ENCODE measurements at places on chromosomes 6 and 20. TPM values are rescaled to one million over a fixed set of nuclear protein-coding genes. Genes with fewer than 3 reads are reported as not detected.
A peak's percentile ranks its signal among the peaks of the same experiment; 100 is the strongest.

The GABRR1 gene
- 0.10 TPM for total RNA-seq

DNA sequence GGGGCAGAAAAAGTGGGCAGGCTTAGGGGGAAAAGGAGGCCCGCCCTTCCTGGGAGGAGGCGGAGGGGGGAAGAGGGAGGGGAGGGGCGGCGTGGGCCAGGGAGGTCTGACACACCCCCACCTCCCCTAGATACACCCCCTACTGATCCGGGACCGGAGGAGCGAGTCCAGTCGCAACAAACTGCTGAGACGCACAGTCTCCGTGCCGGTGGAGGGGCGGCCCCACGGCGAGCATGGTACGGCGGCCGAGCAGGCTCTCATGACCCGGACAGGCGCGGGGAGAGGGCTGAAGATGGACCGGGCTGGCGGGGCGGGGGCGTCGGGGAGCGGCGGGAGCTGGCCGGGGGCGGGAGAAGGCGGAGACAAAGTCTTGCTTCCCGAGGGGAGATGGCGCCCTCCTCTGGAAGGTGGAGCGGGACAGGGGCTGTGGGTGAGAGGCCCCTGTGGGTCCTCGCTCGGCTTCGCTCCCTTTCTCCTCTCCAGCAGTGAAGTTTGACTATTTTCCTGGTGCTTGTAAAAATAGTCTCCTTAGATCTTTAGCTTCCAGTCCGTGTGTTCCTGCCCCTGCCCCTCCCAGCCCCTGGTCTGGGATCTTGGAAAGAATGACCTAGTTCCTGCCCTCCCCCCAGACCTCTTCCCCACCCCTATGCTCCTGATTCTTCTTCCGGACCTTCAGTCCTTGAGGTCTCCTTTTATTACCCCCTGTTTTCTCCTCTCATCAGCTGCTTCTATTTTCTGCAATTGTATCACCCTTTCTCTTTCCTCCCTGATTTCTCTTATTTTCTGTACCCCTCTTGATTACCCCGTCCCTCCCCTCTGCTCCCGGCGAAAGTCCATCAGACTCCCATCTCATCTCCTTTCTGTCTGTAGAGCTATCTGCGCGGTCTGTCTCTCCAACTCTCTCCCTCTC, 6.1 kb downstream of the SYNGAP1 start:
- peak; percentile 98 for DNase-seq

GRCh38 chr6:63543001-63543400, 29.3 kb upstream of the LOC128125822 start:
- DNase-seq, result no peak

DNA sequence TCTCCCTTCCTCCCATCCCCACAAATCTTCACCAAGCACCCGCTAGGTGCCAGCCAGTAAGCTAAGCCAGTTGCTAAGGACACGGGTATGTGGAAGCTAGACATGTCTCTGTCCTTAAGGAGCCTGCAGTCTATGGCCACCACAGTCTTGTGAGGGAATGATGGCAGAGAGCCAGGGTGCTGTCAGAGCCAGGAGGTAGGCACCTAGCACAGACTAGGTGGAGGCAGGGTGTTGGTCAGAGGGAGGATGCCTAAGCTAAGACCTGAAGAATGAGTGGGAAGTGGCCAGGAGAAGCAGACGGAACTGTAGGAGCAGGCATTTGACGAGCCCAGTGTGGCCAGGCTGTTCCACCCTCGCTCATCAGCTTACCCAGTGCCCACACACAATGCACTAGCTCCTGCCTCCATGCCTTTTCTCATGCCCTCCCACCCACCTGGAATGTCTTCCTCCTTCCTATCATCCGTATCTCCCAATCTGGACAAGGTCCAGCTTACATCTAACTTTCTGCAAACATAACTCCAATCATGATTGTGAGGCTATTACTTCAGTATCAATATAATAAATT, 125.6 kb downstream of the FOXC1 start:
- no peak for DNase-seq

DNA sequence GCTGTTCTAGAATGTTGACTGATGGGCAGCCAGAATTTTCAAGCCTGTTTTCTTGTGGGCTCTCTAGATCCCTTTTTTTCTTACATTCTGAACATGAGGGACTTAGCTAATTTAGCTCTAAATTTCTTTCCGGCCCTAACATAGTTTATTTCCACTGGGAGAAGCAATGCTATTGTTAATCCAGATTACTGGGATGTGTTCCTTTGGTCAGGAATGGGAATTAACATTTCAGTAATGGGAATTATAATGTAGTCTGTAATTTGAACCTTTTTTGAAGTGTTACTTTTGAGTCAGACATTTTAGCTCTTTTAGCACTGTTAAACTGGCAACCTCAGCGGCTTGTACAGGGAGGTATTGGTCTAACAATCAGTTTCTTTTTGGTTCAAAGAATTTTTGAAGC, 7.5 kb downstream of the ZFAND3 start:
- DNase-seq, result no peak

GRCh38 chr6:121857551-121857950, 422.1 kb downstream of the GJA1 start:
- no peak for DNase-seq

DNA sequence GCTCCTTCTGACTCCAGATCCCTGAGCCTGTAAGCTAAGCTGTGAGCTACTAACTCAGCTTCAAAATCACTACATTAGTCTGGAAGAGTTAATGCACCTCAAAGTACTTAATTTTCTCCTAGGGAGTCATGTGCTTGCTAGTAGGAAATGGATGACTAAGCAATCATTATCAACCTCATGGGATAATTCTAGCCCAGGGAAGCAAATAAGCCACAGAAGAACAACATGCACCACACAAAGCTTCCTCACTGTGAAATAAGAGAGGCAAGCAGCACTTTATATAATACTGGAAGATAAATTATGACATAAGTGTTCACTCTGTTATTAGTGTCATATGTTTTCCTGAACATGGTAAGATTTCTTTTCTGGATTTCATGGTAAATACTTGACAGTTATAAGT, 57.9 kb upstream of the RCAN2 start:
- no peak for DNase-seq

DNA sequence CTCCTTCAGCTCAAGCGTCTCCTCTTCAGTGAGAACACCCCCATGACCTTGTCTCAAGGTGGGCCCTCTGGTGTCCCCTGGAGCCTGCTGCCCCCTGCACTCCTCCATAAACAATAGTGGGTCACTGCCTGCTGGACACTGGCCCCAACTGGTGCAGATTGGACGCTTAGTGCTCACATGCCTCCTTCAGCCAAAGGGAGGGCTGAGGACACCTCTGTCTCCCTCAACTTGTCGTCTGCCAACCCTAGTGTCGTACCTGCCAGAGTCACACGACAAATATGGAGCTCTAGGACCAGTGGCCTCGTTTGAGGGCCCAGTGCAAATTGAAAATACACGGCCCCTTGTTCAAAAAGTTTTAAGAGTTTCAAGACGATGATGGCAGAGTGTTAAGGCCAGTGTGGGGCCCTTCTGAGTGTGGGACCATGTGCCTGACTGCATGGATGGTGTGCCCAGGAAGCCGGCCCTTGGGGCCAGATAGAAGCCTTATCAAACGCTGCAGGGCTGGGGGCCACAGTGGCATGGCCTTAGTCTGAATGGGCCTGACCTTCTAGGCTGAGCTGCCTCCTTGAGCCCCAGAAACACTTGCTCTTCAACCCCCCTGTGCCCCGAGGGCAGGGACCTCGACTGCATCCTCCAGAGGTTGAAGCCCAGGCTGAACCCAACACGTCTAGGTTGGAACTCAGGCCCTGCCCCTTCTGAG, 20.1 kb downstream of the APCDD1L start:
- no peak for DNase-seq

- DNase-seq, result no peak
These were observed 195.0 kb upstream of the HEY2 start for GRCh38 chr6:125554456-125554855.

The LY6G6F gene
- total RNA-seq, result not detected

DNA sequence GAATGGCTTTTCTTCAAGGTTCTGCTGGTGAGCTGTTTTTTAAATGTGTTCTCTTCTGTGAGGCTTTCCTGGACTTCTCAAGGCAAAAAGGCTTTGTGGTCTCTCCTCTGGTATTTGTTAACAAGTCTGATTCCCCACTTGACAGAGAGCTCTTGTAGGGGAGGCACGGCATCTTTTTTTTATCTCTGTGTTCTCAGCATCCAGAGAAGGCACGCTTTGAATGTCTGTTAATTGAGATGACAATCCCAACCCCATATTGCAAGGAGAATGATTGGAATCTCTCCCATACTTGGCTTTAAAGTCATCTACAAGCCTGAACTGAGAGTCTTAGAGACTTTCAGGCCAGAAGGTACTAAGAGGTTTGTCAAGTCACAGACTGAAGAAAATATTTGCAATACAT, 22.6 kb downstream of the EDN1 start:
- DNase-seq, result no peak

GRCh38 chr6:20554326-20554725, 20.1 kb downstream of the CDKAL1 start:
- no peak for DNase-seq

DNA sequence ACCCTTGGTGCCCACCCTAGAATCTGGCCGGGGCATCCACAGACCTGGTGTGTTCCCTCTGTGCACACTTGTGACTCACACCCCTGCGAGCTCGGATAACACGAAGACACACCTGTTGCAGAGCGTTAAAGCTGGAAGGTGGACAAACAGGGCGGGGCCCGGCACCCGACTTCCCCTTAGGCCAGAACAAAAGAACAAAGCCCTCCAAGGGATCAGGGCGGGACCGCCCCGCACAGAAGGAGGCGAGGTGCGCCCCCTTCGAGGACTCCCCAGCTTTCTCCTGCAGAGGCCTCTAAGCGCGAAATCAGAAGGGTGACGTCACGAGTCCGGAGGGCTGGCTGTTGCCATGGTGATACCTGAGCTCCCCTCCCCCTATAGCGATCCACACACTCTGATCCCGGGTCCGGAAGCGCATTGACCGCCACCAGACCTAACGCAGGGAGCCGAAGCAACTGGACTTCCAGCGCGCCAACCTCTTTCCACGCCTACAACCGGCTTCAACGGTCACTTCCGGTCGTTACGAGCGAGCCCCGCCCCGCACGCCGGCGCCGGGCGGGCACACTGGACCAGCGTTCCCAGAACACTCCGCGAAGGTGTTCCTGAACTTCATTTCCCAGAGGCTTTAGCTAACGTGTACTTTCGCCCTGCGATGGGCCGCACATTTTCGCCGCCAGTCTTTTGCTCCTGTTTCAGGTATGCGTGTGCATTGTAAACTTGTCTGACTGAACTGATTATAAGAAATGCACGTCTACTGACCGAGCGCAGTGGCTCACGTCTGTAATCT, at the start of gene ZNF184:
Gene ZNF184 (minus strand): TSS at position 489 of the 784 bp plus-strand sequence. CDS start 811 bp downstream, outside the sequence.
- peak; percentile 95 for DNase-seq

- DNase-seq, result no peak
These were observed 65.3 kb downstream of the TRPC4AP start for GRCh38 chr20:35027301-35027700.

The RBPJL gene
- not detected for total RNA-seq

DNA sequence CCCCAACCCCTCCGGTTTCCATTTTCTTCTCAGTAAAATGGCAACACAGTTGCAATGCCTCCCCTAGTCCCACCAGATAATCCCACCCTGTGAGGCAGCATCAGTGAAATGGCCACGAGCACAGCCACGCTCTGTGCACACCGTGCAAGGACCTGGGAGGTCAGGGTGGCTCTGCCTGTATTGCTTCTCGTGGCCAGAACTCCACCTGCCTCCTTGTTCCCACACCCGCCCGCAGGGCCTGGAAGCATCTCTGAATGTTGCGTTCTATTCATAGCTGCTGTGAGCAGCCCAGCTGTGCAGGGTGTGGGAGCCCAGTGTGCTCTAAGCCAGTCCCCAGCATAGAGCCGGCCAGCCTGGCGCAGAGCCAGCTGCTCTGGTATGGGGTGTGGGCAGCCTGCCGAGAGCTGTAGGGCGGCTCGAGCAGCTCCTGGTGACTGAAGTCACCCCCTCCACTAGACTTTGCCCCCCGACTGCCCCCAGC, 161.1 kb downstream of the DLL1 start:
- DNase-seq, result peak; percentile 40

The WFDC2 gene
- 16.5 TPM for total RNA-seq

GRCh38 chr6:43506667-43507471, 3.3 kb downstream of the LRRC73 start:
- peak; percentile 91 for DNase-seq

The C6orf15 gene
- total RNA-seq, result not detected

All from H7 (cell line).